NCI-H526 treated with DMSO at 0.1 percent for 48 hours (cell line): ENCODE measurements at places on chromosomes 3 and 15.

GRCh38 chr3:155158346-155159037 lies 78.4 kb downstream of the MME start:
- DNase-seq, result no peak

DNA sequence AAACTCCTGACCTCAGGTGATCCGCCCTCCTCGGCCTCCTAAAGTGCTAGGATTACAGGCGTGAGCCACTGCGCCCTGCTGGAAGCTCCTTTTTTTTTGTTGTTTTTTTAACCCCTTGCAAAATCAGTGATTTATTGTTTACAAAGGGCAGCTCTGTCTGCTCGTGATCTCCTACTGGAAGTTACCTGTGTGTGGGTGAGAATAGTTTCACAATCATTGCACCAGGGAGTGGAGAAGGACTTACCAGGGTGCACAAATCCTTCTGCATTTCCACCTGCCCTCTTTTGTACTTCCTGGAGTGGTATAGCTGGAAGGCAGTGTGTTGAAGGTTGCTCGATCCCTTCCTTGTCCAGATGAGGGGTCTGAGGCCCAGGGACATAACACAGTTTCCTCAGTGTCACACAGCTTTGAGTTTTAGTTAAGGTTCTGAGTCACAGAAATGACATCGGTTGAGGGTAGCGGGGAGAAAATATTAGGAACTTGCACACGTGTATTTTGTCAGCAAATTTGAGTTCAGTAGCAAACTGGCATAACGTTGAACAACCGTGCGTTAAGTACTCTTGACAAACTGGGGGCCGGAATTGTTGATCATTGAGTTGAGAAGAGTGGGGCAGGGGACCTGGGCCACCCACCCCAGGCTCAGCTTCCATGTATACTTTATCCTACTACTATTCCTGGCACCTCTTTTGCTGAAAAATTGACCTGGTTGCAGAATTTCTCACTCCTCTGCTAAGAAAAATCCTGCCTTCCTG lies 11.3 kb upstream of the TRAK1 start:
- no peak for DNase-seq

- no peak for DNase-seq
Observed at GRCh38 chr3:179108086-179108485, 36.5 kb upstream of the ZMAT3 start.

- no peak for DNase-seq
Observed at GRCh38 chr15:88029696-88030095, 226.8 kb downstream of the NTRK3 start.

- DNase-seq, result no peak
Observed at GRCh38 chr3:73364517-73364916, 260.2 kb downstream of the PDZRN3 start.

DNA sequence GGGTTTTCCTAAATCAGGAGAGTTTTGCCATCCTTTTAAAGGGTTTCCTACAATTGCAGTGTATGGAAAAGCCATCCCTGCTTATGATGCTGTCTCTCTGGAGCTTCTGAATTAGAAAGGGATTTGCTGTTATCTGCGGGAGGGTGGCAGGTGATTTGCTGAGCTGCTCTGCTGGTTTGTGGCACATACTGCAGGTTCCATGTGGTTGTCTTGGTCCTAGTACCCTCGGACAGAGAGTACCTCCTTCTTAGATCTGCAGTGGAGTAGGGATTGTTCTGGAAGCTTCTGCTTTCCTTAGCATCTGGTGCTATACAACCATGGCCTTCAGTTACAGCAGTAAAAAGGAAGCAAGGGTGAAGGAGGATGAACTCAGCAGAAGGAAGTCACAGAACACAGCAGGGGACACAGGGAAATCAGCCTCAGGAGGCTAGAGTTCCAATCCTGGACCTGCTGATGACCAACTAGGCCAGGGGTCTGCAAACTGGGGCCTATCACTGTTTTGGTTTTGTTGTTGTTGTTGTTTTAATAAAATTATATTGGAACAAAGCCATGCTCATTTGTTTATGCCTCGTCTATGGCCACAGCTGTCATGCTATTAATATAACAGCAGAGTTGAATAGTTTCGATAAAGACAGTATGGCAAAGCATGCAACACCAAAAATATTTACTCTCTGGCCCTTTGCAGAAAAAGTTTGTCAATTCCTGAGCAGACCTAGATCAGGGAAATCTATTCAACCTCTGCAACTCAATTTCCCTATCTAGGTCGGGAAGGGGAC lies 39.5 kb downstream of the STARD5 start:
- no peak for DNase-seq

DNA sequence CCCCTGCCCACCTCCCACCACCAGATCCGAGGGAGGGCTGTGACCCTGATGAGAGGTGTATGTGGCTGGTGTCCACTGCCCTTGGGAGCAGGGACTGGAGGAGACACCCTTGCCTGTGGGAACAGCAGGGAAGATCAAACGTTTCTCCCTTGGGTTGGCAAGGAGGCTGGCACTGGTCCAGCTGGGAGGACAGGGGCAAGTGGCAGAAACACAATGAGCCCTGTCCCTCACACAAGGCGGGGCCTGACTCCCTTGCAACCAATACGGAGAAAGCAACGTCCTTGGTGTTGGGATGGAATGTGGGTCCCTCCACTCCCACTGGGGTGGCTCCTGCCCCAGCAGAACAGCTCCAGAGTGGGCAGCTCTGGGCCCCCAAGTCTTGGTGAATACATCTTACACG lies 5.2 kb downstream of the HYAL2 start:
- no peak for DNase-seq

DNA sequence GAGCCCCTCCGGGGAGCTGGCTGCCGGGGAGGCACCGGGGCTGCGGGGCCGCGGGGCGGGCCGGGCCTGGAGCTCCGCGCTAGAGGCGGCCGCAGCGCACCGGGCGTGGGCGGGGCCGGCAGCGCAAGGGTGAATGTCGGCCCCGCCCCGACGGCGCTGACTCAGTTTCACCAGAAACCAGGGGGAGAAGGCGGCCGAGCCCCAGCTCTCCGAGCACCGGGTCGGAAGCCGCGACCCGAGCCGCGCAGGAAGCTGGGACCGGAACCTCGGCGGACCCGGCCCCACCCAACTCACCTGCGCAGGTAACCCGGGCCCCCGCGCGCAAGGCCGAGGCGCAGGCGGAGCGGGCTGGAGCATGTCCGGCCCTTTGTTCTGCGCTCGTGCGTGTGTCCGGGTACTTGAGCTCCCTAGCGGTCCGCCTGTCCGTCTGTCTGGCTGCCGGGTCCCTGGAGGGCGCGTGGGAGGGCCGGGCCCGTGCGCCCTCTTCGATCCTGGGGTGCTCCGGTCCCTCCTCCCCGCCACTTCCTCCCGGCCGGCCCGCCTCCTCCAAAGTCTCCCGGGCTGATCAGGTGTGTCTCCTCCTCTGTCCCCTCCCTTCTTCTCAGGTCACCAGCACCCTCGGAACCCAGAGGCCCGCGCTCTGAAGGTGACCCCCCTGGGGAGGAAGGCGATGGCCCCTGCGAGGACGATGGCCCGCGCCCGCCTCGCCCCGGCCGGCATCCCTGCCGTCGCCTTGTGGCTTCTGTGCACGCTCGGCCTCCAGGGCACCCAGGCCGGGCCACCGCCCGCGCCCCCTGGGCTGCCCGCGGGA lies at the start of gene SPINT1:
TSS of gene SPINT1 (plus strand) at position 164 of the 811 bp plus-strand sequence. CDS start at position 671, 507 bp downstream.
- peak; percentile 67 for DNase-seq

DNA sequence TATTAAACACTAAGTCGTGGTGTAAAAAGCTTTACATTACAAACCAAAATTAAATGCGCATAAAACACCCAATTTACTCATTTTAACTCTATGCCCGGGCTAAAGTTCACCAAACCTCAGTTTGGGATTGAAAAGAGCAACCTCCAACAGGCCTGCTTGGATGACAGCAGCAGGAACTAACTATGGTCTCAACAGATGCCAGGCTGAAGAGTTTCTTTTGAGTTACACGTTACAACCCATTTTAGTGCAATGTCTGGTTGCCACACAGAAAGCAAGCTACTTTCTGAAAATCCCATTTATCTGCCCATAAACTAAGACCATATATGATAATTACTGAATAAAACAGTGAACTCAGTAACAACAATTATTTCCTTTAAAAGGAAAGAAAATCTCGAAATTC lies 2.2 kb downstream of the SATB1 start:
- peak; percentile 60 for DNase-seq
